ENCODE measurements at places on chromosomes 1 and 21.

DNA sequence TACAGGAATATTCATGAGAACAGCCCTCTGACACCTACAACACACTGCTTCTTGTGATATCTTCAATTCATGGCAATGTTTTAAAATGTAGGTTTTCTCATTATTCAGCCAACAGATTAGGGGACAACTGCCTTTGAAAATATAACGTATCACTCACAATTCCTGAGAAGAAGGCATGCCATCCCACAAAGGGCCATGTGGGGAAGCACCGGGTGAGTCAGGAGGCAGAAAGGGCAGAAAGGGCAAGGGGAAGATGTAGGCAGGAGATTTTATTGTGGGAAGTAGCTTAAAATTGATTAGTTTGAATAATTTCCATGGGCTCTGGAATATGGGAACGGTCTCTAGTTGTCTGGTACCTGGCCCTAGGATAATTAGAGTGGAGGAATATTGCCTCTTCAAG lies 165.7 kb downstream of the HHIPL2 start:
- DNase-seq, result no peak

- DNase-seq, result no peak
Measured at GRCh38 chr1:182054698-182055326, 6.7 kb downstream of the ZNF648 start.

DNA sequence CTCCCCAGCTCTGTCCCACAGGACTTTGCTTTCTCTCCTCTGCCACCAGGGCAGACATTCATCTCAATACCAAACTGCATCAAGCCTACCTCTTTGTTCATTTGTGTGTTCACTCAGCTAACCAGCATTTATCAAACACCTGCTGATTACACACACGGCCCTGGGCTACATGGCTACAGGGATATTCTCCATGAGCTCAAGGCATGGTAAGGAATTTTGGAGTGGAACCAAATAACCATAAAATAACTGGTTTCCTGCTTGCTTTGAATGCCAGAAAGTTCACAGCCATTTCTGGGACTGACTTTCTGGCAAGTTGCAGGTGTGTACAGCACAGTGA lies 54.6 kb downstream of the LDLRAD2 start:
- no peak for DNase-seq

DNA sequence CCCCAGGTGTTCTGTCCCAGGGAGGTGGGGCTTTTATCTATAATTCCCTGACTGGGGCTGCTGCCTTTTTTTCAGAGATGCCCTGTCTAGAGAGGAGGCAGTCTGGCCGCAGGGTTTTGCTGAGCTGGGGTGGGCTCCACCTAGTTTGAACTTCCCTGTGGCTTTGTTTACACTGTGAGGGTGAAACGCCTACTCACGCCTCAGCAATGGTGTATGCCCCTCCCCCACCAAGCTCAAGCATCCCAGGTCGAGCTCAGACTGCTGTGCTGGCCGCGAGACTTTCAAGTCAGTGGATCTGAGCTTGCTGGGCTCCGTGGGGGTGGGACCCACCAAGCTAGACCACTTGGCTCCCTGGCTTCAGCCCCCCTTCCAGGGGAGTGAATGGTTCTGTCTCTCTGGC lies 124.3 kb downstream of the CENPF start:
- DNase-seq, result no peak

DNA sequence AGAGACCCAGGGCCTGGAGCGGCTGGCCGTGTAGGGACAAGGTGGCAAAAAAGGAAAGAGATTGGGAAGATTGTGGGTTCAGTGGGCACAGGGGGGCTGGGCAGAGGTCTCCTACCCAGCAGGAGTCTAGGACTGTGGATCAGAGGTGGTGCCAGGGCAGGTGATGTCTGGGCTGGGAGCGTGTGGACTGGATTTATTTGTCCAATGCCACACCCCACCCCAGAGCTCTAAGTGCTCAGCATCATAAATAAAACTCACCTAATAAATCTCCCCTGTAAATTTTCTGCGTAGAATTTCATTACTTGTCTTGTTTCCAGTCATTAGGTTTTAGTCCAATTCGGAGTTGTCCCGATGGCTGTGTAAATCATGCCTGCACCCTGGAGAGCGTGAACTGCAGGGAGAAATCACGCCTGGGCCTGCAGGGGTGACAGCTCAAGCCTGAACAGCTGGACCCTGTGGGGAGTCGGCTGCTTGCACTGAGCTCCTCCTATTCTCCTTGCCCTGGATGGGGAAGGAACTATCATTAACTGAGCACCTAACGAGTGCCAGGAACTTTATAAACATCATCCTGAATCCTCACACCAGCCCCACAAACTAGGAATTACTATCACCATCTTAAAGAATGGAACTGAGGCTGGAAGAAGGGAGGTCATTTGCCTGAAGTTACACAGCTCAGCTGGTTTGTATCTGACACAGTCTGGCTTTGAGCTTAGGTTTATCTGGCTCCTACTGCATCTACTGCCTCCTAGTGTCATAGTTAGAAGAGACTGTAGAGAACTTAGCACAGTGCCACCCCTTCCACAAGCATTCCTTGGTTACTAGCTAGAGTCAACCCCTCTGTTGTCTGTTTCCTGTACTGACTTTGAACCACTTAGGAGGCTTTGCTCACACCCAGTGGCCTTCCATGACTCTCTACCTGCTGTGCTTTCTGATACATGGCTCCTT lies 25.0 kb upstream of the POU3F1 start:
- DNase-seq, result no peak

DNA sequence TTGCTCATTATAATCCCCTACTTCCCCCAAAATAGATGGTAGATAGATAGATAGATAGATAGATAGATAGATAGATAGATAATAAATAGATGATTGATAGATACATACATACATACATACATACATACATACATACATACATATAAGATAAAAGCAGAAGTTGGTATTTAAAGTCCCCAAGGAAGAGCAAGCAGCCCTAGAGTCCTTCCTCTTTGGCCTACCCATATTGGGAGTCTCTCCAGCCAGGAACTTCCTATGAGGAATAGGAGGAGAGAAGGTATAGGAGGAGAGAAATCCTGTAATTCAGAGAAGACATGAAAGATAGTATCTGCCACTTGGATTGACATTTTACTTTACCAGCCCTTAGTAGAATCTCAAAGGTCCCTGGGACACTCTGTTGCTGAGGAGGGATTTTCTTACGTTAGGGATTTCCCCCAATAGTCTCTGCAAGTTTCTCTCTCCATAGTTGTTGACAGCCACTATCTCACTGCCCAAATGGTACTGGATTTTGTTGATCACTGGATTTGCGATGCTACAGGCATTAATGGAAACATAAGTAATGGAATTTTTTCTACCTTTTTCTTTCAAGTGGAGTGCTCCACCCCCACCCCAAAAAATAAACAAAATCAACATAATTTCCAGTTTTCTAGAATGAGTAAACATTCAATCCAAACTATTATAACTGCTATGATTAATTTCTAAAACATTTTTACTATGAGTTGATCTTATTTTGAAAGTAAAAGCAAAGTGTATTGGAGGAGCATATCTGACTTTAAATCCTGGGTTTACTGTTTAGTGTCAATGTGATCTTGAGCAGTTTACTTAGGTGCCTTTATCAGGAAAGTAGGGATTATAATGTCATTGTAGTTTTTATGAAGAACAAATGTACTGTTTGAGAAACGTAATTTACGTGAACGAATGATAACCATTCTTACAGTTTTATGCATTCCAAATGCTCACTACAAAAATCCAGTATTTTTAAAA lies 93.2 kb upstream of the TNFSF4 start:
- no peak for DNase-seq

DNA sequence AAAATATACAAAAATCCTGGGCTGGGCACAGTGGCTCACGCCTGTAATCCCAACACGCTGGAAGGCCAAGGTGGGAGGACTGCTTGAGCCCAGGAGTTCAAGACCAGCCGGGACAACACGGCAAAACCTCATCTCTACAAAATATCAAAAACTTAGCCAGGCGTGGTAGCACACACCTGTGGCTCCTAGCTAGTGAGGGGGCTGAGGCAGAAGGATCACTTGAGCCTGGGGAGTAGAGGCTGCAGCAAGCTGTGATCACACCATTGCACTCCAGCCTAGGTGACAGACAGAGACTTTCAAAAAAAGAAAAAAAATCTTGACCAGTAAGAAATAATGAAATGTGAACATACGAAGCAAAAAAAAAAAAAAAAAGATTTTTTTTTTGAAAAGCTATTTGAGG lies 52.1 kb downstream of the ARID4B start:
- DNase-seq, result no peak

GRCh38 chr1:100614570-100614969 lies 76.6 kb downstream of the GPR88 start:
- no peak for DNase-seq

- DNase-seq, result no peak
Measured at GRCh38 chr1:107405236-107405635, 264.4 kb downstream of the NTNG1 start.
